Activated CD8-positive, alpha-beta T cell treated with anti-CD3 and anti-CD28 coated beads for 36 hours (primary cell): ENCODE measurements at places on chromosomes 4 and X. TPM values are rescaled to one million over a fixed set of nuclear protein-coding genes. Genes with fewer than 3 reads are reported as not detected.

GRCh38 chr4:2767705-2768074 lies 11.6 kb upstream of the TNIP2 start:
- DNase-seq: no peak

- no peak for DNase-seq
These were observed 168.8 kb upstream of the RBPJ start for GRCh38 chr4:26152056-26152455.

MSL3 gene
- 40.7 TPM for total RNA-seq

RAB40A gene
- 0.58 TPM for total RNA-seq

DNA sequence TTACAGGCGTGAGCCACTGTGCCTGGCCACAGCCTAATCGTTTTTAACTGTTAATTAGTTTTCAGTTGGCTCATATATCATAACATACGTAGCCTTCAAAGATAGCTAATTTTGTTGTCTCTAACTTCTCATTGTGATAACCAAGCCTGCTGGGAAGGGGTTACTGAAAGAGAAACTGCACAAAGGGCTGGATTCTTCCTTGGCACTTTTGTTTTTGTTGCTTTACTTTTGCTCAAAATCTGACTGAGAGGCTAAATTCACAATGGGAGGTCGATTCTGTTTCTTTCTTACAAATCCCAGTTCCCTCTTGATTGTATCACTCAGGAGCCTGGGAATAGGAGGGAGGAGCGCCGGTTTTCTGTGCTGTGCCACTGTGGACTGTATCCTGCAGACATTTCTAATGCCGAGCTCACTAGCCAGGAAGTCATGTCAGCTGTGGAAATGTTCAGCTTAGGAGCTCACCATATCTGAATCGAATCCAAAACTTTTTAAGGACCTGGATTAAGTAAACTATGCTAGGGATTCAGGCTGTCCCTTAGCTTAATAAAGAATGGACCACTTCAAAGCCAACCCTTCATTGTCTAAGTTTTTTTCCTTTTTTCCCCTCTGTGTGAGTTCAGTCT lies 120.5 kb upstream of the FAT1 start:
- DNase-seq: no peak

GRCh38 chr4:123218981-123219380 lies 177.6 kb upstream of the SPRY1 start:
- no peak for DNase-seq

DNA sequence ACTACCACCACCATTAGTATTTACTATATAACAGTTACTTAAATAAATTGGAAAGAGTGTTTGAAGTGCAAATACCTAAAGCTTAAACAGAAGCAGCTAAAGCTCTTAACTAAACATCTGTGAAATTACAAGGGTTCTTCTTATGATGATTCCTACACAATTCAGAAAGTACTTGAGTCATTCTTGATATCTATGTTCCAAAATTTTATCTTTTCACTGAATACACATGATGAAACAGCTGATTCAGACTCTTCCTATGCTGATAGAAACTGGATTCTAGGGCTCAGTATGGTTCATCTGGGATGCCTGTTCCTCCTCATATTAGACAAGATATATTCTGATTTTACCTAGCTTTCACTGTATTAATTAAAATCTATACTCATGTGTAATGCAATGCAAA lies 13.6 kb downstream of the EREG start:
- no peak for DNase-seq

GRCh38 chrX:149938881-149939654 lies 777 bp upstream of the EOLA2 start:
- DNase-seq: peak; percentile 93

- no peak for DNase-seq
These were observed 37.5 kb downstream of the BEX3 start for GRCh38 chrX:103413705-103414387.

ATP5ME gene
- total RNA-seq: 234 TPM

GRCh38 chrX:141405486-141405852 lies 163.2 kb upstream of the SPANXC start:
- no peak for DNase-seq

DNA sequence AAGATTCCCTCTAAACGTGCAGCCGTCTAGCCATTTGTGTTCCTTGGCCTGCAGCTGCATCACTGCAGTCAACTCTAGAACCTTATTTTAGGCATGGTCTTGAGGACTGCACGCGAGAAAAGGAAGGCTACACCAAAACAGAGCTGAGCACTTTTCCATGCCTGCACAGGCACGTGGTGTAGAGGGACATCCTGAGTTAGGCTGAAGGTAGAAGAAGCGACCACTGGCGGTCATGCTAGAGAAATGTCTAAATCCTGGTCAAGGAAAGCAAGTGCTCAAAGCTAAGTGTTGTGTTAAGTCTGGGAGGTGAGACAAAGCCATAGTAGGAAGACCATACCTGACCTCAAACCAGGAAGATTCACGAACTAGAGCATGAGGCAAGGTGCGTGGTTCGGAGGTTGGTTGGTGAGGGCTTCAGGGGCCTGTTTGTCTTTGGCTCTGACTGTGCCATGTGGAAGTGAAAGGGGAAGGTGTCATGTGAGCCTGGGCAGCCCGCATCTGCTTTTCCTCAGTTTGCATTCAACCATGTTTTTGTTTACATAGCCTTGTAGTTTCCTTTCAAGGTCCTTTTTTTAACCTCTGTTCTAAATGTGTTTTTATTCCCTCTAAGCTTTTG lies 203.8 kb downstream of the AASDH start:
- DNase-seq: no peak

DNA sequence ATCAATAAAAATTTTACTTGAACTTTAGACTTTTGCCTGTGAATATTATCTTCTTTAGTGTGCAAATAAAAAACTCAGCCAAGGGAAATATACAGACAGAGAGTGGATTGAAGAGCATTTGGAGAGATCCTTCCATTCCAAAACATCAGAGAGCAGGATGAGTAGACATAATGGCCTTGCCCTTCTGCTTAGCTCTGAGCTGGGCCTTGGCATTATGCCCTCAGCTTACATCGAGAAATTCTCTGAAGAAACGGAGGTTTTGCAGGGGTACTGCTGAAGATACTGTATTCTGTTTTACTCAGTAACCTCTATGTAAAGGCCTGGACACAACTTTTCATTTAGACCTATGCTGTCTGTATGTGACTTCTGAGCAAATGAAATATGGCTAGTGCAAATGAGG lies 317.4 kb downstream of the STIM2 start:
- no peak for DNase-seq

- DNase-seq: no peak
These were observed 459.7 kb upstream of the FAT1 start for GRCh38 chr4:187183346-187183745.

DNA sequence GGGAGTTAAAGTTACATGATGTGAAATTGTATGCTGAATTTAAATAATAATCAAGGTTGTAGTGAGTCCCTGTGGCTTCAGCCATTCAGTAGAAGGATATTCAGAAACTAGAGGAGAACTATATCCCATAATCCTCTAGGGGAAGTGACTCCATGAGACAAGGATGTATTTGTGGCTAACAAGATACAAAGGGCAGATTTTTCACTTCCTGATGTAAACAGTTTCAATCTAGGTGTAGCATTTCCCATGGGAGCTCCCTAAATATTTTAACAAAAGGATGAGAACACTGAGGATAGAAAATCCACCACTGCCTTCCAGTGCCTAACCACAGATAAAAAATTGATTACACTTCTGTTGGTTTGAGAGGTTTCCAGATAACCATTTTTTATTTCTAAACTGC lies 435.4 kb upstream of the TENM3 start:
- no peak for DNase-seq

- DNase-seq: no peak
These were observed 204.3 kb downstream of the TRAM1L1 start for GRCh38 chr4:116881077-116881476.

DNA sequence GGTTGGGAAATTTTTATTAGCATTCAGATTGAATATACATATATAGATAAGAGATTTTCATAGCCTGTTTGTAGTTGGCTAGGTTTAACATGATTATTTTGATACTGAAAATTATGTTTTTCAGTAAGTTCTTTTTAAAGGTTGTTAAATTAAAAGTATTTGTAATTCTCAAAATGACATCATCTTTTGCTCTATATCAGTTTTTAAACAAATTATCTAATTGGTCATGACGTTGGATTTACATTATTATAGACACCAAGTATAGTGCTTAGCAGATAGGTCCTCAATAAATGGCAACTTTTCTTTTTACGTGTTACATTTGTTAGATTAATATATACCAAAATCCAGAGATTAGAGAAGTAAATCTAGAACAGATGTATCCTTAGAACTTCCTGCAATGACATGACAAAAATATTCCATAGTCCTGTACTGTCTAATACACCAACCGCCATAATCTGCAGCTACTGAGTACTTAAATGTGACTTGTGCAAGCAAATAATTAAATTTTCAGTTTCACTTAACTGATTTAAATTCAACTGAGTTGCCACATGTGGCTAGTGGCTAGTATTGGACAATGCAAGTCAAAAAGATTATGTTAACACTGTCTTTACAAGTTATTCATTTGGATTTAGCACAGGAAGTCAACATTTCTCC lies 1613.1 kb upstream of the TENM3 start:
- no peak for DNase-seq

DNA sequence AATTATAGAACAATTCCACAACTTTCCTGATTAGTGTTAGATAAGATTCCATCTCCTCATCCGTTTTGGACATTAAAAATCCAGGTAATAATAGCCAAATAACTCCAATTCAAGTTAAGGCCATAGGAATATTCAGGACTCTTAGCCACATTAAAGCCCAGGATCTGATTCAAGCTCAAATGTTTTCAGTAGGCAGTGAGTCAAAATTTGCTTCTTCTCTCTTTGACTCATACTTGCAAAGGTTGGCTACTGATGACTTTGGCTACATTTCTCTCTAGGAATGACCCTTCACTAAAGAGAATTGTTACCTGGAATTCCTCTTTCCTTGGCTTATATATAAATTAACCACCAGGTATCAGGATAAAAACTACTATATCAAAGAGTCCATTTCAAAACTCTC lies 354.9 kb upstream of the HS3ST1 start:
- DNase-seq: no peak

HSFX3 gene
- total RNA-seq: not detected

DNA sequence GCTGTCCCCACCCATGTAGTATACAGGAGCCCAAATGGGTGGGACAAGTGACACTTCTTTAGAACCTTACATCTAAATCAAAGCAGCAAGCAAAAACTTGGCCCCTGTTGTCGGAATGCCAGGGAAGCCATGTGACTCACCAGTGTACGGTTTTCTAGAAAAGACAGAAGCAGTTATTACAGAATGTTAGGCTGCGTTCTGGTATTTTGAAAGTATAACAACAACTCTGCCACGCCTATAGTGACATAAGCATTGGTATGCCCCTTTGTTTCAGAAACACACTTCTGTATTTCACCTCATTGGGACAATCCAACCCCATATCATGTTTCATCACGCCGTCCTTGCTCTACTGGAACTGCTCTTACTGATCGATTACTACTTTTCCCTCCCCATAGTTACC lies 14.8 kb downstream of the PDHA1 start:
- DNase-seq: no peak

ABCB7 gene
- 52.0 TPM for total RNA-seq

DNA sequence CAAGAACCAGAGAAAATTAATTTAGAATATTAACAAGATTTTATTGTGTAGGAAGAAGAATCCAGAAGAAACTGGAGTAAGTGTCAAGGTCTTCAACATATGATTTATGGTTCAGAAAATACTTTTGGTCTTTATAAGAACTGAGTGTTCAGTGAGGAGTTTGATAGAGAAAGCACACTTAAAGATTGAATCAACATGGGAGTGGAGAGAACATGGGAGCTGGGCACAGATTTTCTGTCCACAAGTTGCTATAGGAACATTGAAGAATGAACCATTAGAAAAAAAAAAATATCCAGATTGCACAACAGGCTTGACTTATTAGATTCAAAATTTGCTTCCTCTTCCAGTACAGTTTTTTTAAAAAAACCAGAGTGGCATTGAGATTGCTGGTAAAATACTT lies 601.2 kb upstream of the GNPDA2 start:
- no peak for DNase-seq

VSIG4 gene
- 0.23 TPM for total RNA-seq

ANK2 gene
- 1.7 TPM for total RNA-seq

- no peak for DNase-seq
These were observed 244.2 kb upstream of the MAB21L2 start for GRCh38 chr4:150337734-150338133.

DNA sequence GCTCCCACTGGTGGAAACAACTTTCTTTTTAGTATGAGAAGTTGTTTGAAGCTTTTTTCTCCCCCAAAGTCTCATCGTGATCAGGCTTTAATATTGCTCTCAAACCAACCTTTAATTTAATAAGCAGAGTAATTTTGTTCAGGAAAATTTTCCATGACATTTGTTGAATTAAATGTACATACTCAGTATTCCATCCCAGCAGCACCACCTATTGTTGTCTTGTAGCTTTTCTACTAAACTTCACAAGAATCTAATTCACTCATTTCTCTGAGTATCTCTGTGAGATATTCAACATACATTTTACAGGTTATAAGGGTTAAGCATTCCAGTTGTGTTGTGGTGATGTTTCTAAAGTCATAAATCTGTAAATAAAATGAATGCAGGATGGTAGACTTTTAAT lies 218.3 kb upstream of the HAND2 start:
- no peak for DNase-seq

GRCh38 chrX:106802388-106803275 lies at the start of gene TBC1D8B:
TSS of gene TBC1D8B (plus strand) at chrX:106802673. CDS start at chrX:106802854, 181 bp downstream.
- peak; percentile 16 for DNase-seq

- peak; percentile 89 for DNase-seq
These were observed 819 bp downstream of the KIAA0232 start for GRCh38 chr4:6783111-6783981.

DNA sequence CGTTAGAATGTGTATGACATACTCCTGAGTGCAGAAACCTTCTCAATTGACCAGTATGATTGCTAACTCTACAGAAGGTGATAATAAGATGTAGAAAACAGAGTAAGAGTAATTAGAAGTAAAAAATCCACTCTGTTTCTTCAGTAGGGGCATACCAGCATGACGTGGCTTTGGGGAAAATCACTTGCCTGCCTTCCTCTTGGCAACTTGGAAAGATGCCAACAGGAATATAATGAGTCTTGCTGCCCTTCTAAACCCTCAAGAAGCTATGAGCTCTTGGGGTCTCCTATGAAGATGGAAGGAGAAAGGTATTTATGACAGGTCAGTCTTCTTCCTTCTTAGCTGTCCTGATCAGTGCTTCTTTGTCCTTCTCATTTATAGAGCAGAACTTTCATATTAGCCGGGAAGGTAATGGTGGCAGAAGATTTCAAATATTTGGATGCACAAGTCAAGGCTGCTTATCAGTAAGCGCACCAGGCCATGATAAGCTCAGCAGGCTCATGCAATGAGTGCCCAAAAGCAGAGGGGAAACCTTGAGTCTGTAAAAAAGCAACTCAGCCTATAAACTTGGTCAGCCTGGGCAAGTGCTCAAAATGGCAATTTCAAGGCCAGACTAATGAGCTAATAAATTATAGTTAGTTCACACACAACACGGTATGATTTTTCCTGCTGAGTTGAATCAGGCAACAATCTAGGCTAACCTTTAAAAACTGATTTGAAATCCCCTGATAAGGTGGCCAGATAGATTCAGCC lies 69.7 kb upstream of the PPARGC1A start:
- no peak for DNase-seq

DNA sequence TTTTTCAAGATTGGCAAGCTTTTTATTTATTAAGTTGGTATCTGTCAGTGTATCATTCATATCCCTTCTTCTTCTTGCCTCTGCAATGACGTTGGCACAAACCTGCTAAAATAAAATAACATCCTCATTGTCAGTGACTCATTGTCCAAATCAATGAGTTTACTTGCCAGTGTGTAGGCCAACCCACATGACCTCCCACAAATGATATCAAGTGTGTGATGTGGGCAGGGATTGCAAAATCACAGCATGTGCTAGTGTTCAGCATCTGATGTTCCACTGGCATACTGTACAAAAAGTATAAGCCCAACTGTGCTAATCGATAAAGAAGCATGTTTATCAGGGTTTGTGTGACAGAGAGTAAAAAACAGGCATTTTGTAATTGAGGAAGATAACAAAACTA lies 25.5 kb downstream of the GPAT3 start:
- peak; percentile 43 for DNase-seq
